Upper lobe of right lung (tissue), 1 donor: ENCODE measurements at places on chromosomes 12 and 14. TPM values are rescaled to one million over a fixed set of nuclear protein-coding genes. Genes with fewer than 3 reads are reported as not detected.
A peak's percentile ranks its signal among the peaks of the same experiment; 100 is the strongest.

BEST3 gene
- total RNA-seq, result not detected

FOXM1 gene
- 1.0 TPM for total RNA-seq

SRGAP1 gene
- 11.4 TPM for total RNA-seq

KRT83 gene
- not detected for total RNA-seq

PGAM5 gene
- 25.4 TPM for total RNA-seq

PPP2R3C gene
- 34.2 TPM for total RNA-seq

TSPAN9 gene
- total RNA-seq, result 81.2 TPM

- no peak for DNase-seq
Measured at GRCh38 chr14:23307687-23308644, 1.3 kb downstream of the BCL2L2 start.

DNA sequence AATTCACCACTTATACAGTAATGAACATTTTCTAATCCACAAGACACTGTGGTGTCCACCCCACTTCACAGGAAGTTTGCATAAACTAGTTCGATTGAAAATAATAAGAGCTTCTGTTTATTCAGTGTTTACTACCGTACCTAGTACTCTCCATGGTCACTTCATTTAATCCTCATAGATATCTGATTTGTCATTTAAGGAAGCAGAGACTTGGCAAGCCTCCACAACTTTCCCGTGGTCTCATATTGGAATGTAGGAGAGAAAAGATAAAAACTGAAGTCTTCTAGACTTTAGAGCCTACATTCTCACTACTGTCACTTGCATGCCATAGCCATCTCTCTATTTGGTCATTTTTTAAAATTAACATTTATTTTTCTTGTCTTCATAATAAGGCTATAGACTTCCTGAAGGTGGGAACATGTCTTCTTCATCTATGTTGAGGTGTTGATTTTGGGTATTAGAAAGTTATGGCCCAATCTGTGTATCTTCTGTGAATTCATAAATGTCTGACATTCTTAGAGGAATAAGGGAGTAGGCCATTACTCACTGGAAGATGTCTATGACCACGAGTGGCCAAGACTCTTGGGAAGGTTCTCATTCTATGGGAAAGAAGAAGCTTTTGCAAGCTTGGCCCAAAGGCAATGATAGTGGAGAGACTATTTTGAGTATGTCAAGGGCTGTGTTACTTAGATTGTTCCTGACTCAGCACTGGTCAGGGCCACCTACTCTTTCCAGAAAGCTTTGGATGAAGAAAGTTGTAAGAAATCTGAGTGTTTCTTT lies 423.7 kb downstream of the LRIG3 start:
- no peak for DNase-seq

DNA sequence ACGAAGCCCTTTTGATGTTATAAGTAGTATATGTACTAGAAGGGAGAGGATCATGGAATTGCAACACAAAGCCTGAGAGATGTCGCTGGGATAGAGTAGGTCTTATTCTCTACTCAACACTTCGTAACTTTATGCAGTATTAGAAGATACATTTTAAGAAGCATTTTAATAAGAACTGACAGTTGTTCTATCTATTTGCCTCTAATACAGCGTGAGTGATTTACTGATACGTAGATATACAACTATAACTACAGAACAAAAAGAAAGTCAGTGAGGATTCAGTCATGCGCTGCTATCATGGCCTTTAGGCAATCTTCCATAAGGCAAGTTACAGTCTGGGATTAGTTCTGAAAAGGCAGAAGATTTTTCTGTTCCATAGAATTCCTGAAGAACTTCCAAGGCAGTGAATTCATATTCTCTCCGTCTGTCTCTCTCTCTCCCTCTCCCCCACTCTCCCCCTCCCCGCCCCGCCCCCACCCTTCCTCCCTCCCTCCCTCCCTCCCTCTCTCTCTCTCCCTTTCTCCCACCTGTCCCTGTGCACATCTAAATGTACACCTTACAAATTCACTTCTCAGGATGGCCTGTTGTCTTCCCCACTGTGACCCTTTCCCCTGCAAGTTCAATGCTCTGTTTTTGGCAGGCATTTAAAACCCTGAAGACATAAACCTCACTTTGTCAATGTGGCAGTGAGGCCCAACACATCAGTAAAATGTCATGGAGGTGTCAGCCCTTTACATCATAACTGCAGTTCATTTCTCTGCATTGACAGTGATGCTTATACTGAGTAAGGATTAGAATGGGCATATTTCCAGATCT lies 470.6 kb downstream of the EGLN3 start:
- no peak for DNase-seq

GRCh38 chr12:1847411-1847810 lies 27.0 kb downstream of the LRTM2 start:
- no peak for DNase-seq

DNA sequence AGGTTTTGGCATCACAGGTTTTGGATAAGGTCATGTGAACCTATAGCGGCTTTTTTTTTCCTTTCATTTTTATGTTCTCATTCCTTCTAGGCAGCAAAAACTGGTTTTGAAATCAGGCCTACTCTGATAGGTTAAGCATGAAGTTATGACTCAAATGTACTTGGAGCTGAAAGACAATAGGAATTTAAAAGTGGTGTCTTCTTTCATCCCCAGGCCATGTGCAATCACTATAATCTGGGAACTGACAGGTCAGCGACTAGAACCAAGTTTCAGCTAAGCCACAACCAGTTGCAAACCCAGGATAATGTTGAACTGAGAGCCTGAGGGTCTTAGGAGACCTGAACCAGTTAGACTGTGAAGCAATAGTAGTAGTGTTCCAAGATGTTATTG lies 74.3 kb downstream of the ANO6 start:
- DNase-seq, result no peak

DNA sequence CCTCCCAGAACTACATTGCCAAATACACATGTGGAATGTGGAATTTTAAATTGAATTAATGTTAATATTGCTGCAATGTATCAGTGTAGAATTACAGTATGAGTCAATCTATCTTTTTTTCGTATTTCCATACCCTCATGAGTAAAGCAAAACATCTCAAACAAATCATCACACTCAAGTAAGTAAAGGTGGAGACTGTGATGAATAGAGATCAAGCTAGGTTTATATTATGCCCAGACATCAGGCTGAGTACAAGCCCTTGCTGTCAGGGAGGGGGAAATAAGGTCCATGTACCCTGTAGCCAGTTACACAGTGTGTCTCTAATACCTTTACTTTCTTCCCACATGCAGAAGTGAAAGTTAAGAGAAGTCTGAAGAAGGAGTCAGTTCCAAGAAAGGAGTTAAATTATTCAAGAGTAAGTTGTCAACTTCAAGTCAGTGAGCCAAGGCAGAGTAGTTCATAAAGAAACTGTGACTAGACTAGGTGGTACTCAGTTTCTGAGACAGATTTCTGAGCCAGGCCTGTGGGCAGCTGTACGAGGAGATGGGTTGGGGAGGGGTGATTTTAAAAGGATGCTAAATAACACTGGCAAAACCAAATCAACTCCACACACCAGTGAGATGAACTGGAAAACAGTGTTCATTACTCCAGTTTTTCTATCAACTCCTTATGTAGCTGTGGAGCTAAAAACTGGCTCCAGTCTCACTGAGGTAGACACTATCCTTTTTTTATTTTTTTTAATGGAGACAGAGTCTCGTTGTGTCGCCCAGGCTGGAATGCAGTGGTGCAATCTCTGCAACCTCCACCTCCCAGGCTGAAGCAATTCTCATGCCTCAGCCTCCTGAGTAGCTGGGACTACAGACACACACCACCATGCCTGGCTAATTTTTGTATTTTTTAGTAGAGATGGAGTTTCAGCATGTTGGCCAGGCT lies 23.8 kb upstream of the STK38L start:
- no peak for DNase-seq

- no peak for DNase-seq
Measured at GRCh38 chr14:51716610-51717009, 64.9 kb downstream of the FRMD6 start.

GRCh38 chr14:89702073-89702875 lies 252.3 kb downstream of the EFCAB11 start:
- DNase-seq, result no peak

DNA sequence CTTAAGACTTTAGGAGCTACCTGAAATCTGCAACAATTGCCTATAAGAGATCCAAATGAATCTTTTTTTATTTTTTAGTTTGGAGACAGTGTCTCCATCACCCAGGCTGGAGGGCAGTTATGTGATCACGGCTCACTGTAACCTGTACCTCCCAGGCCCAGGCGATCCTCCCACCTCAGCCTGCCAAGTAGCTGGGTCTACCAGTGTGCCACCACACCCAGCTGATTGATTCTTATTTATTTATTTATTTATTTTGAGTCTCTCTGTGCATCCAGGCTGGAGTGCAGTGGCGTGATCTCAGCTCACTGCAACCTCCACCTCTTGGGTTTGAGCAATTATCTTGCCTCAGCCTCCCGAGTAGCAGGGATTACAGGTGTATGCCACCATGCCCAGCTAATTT lies 26.1 kb downstream of the STK38L start:
- no peak for DNase-seq

- DNase-seq, result no peak
Measured at GRCh38 chr12:46998811-46999368, 80.5 kb upstream of the PCED1B start.

DNA sequence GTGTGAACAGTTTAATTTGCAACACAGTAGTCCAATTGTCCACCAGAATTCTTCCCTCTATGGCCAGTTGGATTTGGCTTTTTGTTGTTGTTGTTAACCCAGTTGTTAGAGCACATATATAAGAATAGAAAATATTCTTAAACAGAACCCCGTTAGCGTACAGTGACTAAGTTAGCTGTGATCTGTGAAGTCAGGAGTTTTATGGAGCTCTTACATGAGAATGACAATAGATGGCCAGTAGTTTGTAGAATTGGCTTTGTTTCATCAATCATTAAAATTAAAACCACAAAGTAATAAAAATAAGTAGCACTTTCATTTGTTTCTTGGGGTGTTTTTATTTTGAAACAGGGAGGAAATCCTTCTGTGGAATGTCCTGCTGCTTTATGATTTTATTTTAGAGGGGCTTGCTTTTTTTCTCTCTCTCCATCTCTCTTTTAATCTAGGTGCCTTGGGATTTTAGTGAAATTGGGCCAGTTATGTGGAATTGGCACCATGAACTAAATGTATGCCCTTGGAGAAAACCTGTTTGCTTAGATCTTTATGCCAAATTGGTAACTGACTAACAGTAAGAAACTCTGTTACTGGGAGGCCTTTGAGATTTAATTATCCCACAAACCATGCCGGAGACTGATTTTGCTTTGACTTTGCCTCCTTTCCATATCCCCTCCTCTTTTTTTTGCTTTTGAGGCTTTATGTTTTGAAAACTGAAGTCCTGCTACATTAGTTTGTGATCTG lies 22.9 kb downstream of the FBXW8 start:
- DNase-seq, result no peak

DNA sequence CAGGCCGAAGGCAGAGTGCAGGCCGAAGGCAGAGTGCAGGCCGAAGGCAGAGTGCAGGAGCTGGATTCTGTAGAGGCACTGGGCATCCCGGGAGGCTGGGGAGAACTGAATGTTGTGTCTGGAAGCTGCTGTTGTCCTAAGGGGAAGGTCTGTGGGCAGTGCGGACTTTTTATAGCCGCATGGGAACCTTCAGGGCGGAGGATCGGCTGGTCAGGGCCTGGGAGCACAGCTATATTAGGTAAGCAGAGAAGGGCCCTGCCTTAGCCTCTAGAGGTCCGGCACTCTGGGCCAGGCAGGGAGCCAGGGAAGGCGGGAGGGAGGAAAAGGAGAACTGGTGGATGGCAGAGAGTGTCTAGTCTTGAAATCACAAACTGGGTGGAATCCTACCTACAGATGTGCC lies 14.2 kb downstream of the CABP1 start:
- DNase-seq, result no peak

DNA sequence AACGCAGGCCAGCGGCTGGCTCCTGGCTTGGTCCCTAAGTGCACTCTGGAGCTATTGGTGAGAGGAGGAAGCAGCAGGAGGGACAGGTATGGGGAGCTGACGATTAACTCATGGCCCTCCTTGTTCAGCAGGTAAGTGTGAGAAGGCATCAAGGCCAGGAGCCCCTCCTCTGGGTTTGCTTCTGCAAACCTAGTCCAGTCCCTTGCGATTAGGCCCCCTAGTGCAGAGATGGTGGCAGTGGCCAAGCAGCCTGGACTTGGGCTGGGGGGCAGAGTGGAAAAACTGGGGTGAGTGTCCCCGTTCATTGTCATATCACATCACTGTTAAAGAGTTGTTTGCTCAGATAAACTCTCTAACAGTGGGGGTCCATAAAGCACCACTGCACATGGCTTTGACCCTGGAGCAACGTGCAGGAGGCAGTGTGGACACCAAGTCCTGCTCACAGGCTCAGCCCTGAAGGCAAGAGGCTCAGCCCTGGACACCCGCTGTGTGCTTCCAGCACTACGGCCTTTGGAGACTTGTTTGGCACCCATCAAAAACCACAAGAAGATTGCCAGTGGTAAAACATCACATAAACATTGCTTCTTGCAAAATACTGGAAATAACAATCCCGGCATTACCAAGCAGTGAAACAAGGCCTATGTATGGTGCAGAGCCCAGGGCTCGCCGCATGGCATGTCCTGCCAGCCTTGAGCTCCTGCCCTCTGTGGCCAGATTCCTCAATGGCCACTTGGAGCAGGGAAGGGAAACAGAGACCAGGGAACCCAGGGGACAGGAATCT lies 184.3 kb upstream of the RTL1 start:
- DNase-seq, result peak; percentile 34

DNA sequence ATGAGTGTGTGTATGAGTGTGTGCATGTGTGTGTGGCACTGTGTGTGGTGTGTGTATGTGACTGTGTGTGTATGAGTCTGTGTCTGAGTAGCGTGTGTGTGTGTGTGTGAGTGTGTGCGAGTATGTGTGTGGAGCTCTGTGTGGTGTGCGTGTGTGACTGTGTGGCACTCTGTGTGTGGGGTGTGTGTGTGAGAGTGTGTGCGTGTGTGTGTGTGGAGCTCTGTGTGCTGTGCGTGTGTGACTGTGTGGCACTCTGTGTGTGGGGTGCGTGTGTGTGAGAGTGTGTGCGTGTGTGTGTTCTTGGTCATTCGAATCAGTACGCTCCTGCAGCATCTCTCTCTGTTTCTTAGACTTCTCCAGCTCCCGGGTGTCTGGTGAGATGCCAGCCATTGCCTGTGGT lies 76.9 kb upstream of the TMEM132C start:
- no peak for DNase-seq

DNA sequence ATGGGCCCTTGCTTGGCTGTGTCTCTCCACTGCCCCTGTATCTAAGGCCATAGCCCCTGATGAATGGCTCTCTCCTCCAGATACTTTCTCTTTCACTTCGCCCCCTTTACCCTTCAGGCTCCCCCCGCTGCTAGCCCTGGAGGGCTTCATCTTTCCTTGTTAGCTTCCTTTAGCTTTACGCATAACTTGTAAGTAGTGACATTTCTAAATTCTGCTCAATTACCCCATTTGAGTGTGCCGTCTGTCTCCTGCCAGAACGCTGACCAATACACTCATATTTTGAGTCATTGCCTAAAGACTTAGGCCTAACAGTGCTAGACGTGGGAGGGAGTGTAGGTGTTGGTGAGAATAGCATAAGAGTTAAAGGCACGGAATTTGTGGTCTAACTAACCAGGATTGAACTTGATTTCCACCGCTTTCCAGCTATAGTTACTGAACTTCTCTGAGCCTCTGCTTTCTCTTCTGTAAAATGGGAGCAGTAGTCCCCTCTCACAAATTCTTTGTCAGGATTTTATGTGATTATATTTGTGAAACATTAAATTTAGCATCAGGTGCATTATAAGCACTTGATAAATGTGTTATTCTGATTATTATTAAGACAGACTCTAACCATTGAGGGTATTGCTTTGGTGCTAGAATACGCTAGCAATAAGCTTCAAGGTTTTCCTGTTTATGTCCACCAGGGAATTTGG lies 129.3 kb downstream of the ZFP36L1 start:
- no peak for DNase-seq
